Activated T-cell treated with anti-CD3 and anti-CD28 coated beads for 1 hour (primary cell): ENCODE measurements at places on chromosomes 5 and 9.

DNA sequence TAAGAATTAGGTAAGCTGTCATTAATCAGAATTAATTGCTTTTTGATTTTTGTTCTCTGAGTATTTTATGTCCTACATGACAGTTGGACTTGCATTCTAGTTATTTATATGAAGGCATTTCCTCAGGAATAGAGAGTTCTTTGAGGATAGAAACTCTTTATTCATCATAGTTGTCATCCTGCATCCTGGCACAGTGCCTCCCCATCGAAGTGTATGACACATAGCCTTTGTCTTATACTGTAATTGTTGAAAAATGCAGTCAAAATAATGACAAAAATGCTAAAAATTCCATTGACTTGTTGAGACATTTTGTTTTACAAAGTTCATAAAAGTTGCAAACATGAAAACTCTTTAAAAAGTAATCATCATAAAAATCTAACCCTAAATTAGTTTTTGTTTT is 36.5 kb downstream of the CFAP95 start:
- DNase-seq, result no peak

DNA sequence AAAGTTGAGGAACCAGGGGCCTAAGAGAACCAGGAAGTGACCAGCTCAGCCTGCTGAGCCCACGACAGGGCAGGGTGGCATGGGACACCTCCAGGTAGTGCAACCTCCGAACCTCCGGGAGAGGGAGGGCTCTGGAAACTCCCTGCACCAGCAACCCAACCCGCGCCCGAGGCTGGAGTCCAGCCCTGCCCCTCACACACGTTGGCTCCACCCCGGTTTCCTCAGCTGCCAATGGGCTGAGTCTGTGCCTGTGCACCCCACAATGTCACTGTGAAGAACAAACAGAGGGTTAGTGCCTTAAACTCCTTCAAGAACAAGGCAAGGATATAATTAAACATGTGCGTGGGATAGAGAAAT is 17.0 kb upstream of the UNC5A start:
- DNase-seq, result no peak

GRCh38 chr9:114681594-114682332 is at the start of gene TEX48:
Gene TEX48, minus strand, starts transcription at chr9:114682192. Its CDS starts 10,469 bp downstream, at chr9:114671723.
- peak; percentile 60 for DNase-seq

- DNase-seq, result no peak
Measured at GRCh38 chr9:14935964-14936363, 25.7 kb upstream of the FREM1 start.

- no peak for DNase-seq
Measured at GRCh38 chr5:63154476-63155309, 576.1 kb downstream of the LRRC70 start.

GRCh38 chr9:127130661-127131538 is 8.5 kb upstream of the ANGPTL2 start:
- DNase-seq, result no peak

DNA sequence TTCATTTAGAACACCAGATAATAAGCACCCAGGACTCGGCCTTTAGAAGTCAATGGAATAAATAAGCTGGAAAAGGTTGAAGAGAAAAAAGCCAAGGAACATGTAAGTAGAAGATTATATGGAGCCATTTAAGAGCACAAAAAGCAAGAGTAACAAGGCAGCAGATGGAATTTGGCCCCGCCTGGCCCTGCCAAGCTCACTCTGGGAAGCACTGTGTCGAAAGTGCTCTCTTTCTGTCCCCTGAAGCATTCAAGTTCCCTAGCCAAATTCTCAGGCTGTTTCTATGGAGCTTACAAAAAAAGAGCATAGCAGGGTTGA is 73.0 kb upstream of the GPR151 start:
- DNase-seq, result no peak

GRCh38 chr5:136269973-136270372 is 77.0 kb upstream of the SMIM32 start:
- DNase-seq, result no peak

DNA sequence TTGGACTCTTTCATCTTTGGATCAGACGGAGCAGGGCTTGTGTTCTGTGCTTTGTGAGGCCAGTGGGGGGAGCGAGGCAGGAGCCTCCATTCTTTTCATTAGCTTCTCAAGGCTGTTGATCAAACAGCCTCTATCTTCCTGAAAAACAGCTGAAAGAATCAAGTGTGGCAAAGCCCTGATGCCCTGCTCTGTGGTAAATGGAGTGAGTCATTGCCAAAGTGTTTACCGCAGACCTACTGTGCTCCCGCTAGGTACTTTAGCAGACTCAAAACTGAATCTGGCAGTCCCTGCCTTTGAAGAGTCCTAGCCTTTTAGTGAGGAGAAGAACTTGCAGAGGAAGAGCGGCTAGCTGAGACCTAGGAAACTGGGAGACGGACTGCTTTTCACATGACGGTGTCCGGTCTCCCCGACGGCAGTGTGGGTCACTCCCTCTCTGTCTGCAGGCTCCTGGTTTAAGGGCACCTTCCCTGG is 3.3 kb downstream of the ANKRD33B start:
- no peak for DNase-seq

DNA sequence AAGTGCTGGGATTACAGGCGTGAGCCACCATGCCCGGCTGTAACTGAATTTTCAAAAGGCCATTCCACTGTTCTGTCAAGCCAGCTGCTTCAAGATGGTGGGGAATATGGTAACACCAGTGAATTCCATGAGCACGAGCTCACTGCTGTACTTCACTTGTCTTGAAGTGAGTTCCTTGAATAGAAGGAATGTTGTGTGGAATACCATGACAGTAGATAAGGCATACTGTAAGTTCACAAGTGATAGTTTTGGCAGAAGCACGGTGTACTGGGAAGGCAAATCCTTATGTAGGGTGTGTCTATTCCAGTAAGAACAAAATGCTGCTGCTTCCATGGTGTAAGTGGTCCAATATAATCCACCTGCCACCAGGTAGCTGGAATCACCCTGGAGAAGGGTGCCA is 6.6 kb upstream of the PRXL2C start:
- DNase-seq, result no peak

DNA sequence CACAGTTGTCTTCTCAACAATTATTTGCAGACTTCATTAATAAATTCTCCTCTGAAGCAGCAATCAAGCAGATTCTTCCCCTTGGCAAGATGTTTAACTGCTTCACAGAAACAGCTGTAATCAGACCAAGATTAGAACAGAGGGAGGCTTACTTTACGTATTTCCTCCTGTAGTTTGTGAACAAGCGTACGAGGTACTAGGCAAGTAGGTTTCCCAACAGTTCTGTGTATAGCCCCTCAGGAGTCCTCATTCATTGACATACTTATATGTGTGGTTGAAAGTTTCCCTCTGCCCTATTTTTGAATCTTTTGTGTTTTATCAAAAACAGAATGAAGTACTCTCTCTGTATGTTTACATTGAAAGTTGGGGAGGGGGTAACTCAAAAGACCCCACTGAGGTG is 128.0 kb downstream of the SPATA31D1 start:
- DNase-seq, result no peak

- DNase-seq, result no peak
Measured at GRCh38 chr9:121443981-121444380, 55.7 kb downstream of the GGTA1 start.

DNA sequence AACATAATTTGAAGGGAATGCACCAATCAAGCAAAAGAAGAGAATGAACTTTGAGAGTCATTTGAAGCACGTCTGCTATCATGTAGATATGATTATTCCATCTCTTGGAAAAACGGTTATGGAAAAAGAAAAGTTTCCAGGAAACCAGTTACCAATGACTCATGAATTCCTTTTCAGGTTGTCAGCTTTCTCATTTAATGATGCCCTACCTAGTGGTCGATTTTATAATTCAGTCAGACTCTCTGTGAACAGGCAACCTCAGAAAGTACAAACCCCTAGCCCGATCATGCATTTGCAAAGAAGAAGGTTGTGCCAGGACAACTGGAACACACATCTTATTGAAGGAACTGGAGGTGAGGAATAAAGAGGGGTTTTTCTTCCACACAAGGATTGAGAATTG is 355.1 kb upstream of the GRIA1 start:
- no peak for DNase-seq

DNA sequence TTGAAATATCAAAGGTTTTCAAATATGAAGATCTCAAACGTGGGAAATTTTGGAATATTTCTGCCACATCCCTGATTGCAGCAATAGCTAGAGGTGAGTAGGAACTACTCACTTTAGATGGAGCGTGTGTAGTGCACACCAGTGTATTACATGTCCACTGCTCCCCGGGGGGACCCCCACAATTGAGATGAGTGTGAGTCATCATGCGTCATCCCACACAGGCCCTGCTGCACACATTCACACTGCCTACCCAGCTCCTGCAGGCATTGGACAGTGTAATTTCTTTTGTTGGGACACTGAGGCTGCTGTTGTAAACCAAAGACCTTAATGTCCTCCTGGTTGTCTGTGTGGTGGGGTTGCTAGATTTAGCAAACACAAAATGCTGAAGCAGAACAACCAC is 280.0 kb downstream of the GAS1 start:
- no peak for DNase-seq

GRCh38 chr5:105739732-105740131 is 1931.0 kb downstream of the EFNA5 start:
- no peak for DNase-seq

GRCh38 chr5:81183811-81184748 is 49.0 kb upstream of the CKMT2 start:
- DNase-seq, result no peak

- no peak for DNase-seq
Measured at GRCh38 chr5:72281764-72282499, 38.1 kb downstream of the MRPS27 start.

GRCh38 chr5:51746023-51746422 is 362.8 kb downstream of the ISL1 start:
- no peak for DNase-seq

GRCh38 chr9:72949918-72950325 is 2.9 kb downstream of the ALDH1A1 start:
- no peak for DNase-seq

DNA sequence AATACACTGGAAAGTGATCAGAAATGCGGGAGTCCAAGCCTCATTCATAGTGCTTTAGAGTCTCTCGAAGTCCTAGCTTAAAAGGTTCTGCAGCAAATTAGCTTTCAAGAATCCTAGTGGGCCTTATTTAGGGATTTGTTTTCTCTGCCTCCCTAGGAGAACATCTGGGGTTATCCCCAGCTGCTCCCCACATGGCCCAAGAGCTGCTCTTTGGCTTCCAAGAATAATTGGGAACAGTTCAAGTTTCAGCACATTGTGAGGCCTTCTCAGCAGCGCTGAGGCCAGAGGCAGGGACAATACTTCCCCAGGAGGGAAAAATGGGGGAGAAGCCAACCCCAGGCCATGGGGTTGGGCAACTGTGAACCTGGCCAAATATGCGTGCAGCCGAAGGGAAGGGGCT is 108.7 kb downstream of the LIFR start:
- DNase-seq, result no peak

DNA sequence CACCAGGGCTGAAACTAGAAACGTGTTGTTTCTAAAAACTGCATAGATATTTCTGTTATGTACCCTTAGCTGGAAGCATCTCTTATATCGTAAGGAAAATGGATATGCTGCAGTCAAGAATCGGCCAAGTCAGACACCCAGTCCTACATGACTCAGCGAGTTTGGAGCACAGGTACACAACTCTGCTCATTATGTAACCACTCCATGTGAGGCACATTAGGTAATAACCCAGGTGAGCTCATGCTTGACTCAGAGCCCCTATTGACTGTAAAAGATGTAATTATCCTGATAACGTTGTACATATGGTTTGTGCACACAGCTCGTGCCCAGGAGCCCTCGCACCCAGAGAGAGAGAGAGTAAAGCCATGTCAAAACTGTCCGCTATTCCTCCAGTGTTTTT is 593.7 kb upstream of the ACO1 start:
- DNase-seq, result no peak

- no peak for DNase-seq
Measured at GRCh38 chr5:90571147-90571773, 12.7 kb downstream of the ADGRV1 start.

DNA sequence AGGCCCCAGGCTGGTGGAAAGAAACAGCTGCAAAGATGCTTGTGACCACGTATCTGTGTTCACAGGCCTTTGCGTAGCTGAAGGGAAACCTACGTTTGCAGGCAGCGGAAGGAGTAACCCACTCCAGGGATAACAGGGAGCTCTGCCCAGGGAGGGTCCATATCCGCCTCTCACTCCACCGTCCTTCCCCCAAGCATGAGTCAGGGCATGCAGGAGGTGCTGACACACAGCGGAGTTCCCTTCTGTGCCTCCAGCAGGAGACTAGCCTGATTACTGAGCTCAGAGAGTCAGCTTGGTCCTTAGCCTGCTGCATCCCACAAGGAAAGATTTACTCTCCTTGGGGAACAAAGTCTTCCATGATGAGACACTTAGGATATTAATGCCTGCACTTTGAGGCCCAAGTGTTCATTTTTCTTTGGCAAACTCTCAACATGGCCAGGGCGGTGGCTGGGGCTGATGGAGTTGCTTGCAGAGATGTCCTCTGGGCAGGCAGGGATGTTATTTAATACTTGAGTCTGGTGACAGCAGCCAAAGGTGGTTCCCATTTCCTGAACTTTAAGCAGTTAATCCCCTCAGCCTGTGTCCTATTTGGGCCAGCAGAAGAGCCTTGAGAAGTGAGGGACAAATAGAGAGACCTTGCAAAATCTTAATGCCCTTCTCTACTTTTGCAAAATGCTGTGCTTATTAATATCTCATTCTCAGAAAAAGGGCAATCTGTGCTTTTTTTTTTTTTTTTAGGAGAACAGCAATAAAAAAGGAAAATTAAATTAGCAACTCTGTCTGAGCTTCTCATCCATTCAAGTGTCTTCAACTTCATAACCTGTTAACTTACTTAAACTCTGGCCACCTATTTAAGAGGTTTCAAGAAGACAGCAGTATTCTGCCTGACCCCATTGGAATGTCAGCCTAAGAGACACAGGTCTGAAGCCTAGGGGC is 222.1 kb downstream of the HSPA4 start:
- no peak for DNase-seq

DNA sequence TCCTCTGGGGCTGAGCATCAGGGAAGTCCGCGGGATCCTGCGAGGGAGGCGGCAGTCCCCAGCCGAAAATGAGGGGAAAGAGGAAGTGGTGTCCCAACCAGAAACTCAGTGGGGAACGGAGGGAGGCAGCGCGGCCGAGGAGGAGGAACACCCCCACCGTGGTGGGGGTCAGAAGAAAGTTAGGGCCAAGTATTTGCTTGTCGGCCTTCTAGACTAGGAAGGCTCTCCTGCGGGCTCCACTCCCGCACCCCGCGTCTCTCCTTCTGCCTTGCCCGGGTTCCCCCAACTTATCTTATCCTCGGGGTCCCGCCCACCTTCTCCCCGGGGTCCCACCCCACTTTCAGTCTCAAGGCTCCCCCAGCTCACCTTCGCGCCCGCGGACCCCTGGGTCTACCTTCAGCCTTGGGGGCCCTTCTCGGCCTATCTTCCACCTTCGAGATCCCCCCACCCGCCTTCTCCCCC is 557 bp upstream of the PHF2 start:
- peak; percentile 44 for DNase-seq

GRCh38 chr5:54524082-54524481 is 6.5 kb downstream of the SNX18 start:
- DNase-seq, result no peak

GRCh38 chr9:76552751-76553455 is 93.9 kb downstream of the GCNT1 start:
- DNase-seq, result no peak
